DMS79 treated with DMSO at 0.1 percent for 48 hours (cell line): ENCODE measurements at places on chromosomes 4 and X.

DNA sequence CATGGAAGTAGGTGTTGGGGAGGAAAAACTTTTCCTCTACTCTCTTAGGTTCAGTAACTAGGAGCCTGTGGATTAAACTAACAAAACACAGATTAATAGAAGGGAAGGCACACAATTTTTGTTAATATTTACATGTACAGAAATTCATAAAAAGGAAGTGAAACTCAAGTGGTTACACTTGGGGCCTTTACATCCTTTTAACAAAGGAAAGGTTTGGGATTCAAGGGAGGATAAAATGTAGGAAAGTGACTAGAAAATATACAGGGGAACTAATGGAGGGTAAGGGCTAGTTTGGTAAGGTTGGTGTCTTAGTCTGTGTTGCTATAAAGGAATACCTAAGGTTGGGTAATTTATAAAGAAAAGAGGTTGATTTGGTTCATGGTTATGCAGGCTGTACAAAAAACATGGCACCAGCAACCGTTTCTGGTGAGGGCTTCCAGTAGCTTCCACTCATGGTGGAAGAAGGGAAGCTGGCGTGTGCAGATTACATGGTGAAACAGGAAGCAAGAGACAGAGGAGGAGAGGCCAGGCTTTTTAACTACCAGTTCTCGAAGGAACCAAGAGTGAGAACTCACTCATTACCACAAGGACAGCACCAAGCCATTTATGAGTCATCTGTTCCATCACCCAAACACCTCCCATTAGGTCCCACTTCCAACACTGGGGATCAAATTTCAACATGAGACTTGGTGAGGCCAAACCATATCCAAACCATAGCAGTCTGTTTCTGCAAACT lies 124.4 kb downstream of the CHRDL1 start:
- no peak for DNase-seq

GRCh38 chr4:36348403-36348938 lies 67.1 kb downstream of the DTHD1 start:
- no peak for DNase-seq

DNA sequence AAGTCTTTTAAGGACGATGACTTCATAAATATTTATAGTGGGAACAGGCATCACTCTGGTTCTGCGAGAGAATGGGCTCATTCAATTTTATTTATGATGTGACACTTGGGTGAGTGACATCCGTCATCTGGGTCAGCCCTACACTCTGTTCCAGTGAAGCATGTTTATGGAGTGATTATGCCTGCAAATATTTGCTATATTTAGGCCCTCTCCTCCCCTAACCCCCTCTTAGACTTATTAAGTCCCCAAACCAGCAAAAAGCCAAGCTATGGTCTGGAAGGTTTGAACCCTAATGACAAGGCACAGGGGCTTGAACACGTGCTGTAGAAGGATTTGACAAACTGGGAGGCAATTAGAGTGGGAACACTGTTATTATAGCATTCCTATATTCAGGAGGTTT lies 55.9 kb downstream of the C4orf51 start:
- DNase-seq: no peak

GRCh38 chrX:16635596-16635995 lies 14.4 kb upstream of the S100G start:
- DNase-seq: no peak

DNA sequence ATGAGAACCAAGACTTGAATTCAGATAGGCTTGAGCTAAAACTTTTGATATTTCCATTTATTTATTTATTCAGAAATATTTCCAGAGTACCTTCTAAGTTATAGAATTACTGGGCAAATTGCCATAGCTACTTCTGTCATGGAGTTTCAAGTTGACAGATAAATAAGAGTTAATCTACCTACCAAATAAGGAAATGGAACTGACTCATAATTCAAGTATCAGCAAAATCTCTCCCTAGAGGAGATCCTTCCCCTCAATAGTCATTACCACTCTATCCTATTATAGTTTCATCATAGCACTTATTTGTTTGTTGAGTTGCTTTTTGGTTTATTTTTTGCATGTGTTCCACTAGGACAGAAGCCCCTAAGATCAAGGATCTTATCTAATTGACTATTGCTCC lies 48.8 kb upstream of the CCSER1 start:
- no peak for DNase-seq

DNA sequence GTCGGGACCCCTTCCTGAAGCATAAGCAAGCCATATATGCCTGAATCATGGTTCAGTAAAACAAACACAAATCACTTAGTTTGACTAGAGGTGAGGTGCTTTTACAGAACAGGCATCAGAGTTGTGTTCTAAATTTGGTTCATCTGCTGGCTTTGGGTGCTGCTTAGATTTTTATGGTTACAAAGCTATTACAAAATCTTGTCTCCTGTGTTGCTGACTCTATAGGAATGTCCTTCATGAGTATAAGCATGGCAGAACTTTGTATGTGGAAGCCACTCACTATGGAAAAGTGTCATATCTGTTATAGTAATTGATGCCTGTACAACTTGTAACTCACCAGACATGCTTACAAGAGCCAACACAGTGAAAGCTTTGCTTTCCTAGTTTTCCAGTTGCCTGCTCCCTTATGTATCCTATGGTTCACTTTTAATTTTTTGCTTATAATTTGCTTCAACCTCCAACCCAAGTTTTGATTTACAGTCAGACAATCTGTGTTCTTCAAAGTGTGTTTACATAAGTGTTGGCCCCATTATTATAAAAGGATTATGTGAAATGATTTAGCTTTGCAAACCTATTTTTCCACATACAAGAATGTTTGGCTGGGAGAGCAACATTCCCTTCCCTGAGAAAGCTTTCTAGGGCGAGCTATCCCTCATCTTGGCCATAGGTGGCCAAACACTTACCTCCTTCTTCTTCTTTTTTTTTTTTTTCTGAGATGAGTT lies 30.0 kb upstream of the CYP2U1 start:
- DNase-seq: no peak
